ENCODE measurements at places on chromosomes 1 and 21.
A peak's percentile ranks its signal among the peaks of the same experiment; 100 is the strongest.

DNA sequence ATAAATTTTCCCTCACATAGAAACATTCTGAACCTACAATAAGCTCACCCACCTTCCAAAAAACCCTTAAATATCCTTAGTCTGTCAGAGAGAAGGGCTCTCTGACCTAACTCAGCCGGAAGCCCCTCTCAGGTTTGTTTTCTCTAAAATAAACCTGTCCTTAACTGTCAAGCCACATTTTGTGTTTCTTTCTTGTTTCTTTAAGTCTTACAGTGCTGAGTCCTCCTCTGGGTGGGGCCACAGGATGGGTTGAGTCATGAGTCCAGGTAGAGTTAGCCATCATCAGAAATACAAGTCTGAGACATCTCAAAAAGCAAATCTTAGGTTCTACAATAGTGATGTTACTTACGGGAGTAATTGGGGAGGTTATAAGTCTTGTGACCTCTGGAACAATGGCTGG is 26.4 kb upstream of the SLC2A5 start:
- no peak for DNase-seq

DNA sequence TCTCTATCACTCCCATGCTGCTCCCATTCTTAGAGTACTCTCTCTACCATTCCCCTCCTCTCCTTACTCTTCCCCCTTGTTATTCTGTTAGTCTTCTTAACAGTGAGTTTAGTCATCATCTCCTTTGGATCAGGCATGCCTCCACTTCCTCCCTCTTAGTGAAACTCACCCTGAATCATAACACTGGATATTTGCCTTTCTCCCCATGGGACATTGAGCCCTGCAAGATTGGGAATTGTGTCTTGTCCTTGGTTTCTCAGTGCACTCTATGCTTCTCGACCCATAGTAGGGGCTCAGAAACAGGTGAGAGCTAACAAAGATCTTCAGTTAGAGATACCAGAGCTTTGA is 68.3 kb upstream of the GCLM start:
- no peak for DNase-seq

DNA sequence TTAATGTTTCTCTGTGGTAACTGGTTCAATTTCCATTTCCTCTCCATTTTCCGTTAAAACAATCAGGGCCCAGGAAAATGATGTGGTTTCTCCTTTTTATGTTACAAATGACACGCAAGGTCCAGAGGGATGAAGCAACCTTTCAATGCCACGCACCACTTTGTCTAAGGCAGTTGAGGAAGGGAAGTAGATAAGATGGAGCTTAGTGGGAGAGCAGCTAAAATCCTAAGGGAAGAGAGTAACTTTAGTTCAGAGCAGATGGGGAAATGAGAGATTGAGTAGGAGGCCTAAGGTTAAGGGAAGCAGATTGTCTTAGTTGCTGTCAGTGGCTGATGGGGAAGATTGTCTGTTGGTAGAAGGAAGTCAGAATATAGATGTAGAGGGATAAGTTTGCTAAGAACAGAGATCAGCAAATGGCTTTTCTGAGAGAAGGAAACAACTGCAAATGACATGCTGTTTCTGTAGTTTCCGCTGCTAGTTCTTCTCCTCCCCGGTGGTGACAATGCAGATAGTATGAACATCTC is 660 bp downstream of the CD1C start:
- no peak for DNase-seq

DNA sequence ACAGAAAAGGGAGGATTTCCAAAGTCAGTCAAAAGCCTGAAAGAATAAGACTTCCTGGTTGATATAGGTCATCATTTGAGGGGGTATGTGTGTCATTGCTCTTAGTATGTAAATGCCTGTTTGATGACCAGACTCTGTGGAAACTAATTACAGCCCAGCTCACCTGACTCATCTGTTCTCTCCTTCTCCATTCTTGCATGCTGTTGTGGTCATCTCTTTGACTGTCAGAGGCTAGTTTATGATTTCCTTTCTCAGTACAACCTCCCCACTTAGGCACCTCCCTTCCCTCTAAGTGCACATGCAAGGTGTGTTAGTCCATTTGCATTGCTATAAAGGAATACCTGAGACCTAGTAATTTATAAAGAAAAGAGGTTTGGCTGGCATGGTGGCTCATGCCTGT is 2.4 kb upstream of the C1orf116 start:
- DNase-seq: no peak

- DNase-seq: no peak
Measured at GRCh38 chr1:60762176-60762575, 320.2 kb upstream of the NFIA start.

GRCh38 chr21:36027347-36027746 is 33.0 kb downstream of the SETD4 start:
- no peak for DNase-seq

- DNase-seq: no peak
Measured at GRCh38 chr1:184892116-184892515, 82.2 kb downstream of the NIBAN1 start.

DNA sequence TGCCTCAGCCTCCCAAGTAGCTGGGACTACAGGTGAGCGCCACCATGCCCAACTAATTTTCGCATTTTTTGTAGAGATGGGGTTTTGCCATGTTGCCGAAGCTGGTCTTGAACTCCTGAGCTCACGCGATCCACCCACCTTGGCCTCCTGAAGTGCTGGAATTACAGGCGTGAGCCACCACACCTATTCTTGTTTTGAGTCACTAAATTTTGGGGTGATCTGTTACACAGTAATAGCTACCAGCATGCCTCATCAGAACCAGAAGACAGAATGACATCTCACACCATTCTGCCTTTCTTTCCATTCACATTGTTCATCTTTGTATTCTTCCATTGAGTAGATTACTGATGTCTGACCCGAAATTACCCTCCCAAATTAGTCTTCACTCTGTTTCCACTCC is 9.1 kb downstream of the RHBDL2 start:
- DNase-seq: peak; percentile 20

DNA sequence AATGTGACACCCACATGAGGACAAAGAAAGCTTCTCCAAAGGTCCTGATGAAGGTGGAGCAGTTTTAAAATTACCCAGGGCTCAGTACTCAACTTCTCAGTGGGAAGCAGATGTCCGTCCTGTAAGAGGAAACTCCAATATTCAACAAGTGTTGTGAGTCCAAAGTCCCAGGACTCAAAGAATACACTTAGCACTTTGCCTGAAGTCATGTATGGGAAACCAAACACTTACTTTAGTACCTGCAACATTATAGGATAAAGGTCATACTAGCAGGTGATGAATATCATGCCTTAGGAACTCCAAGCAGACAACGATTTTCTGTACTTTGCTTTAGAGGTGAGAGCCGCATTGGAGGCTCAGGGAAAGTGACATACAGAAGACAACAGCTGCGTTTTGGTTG is 37.2 kb upstream of the ST6GALNAC3 start:
- no peak for DNase-seq

GRCh38 chr1:233037843-233038242 is 87.4 kb downstream of the NTPCR start:
- DNase-seq: no peak

DNA sequence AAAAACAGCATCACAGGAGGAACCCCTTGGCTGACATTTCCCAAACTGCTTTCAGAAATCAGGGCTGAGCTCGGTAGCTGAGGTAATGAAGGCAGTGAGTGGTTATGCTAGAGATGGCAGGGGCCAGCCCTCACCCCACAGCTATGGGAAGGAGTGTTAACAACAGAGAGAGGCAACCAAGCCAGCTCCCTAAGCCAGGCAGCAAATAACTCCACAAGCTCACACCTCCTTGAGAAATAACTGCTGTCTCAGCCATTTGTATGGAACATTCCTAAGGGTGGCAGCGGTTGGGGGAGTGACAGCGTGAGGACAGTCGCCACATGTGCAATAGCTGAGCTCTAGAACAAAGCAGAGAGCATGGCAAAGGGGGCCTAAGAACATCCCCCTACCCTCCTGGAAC is 42.6 kb downstream of the LMX1A start:
- DNase-seq: no peak

- DNase-seq: no peak
Measured at GRCh38 chr1:117942293-117942692, 12.8 kb downstream of the WDR3 start.

All from stimulated activated CD4-positive, alpha-beta T cell treated with anti-CD3 and anti-CD28 coated beads, Interleukin-15, amount 100 ng/mL, for 24 hours (primary cell).